HT1080 (cell line): ENCODE measurements at places on chromosomes 12 and 14. TPM values are rescaled to one million over a fixed set of nuclear protein-coding genes. Genes with fewer than 3 reads are reported as not detected.

FAM186B gene
- 0.17 and 0.64 TPM in 2 replicates for total RNA-seq

TAS2R8 gene
- total RNA-seq, result not detected in 2 replicates

DNA sequence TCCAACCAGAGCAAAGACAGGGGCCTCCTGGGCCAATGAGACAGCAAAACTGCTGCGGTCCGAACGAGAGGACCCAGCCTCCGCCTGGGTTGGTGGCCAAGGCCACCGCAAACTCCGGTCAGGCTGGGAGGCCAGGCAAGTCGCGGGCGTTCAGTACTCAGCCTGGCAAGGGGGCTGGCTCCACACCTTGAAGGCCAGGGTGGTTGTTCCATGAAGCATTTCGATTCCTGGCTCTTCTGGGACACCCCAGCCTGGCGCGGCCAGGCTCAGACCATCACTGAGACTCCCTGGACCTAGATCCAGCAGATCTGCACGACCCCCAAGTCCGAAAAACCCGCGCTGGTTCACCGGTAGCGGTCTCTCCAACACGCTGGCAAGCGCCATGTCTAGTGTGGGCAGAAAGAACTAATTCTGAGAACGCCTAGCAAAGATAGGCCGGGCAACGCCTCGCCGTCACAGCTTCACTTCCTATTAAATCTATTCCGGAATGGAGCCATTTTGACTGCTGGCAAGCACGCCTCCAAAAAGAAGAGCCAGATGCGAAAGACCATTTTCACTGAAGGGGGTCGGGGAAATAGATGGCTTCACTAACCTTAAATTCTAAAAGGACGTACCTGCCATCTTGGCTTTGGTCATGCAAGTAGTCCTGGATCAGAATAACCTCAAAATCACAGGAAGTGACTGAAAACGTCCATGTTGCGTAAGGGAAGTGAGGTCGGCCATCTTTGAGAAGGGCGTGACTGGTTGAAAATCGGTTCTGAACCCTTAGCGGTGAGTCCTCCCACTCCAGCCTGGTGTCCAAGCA, at the start of gene PSMB5:
TSS of gene PSMB5 (minus strand) at position 403 of the 805 bp plus-strand sequence. CDS start at position 384, 19 bp downstream.
- DNase-seq, result peak; percentile 94

G2E3 gene
- total RNA-seq, result 22.4 and 24.3 TPM in 2 replicates

- peak; percentile 63 for DNase-seq
These were observed at the start of gene KCNH3 for GRCh38 chr12:49538510-49539403. TSS of gene KCNH3 (plus strand) at chr12:49539030. CDS start at chr12:49539417, 387 bp downstream.

GRCh38 chr12:108112832-108113556, 16.1 kb upstream of the WSCD2 start:
- no peak for DNase-seq

DNA sequence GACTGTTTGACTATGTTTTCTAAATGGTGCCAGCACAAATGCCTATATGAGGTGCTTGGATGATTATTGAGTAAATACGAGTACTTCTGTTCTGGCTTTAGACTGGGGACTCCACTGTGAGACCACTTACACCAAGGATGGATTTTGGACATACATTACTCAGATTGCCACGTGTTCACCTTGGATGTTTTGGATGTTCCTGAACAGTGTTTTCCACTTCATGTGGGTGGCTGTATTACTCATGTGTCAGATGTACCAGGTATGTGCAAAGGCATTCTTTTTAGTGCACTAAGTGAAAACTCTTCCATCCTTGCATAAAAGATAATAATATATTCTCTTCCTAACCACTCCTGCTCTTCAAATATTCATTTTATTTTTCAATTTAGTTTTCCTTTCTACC, 30.7 kb downstream of the CSRP2 start:
- no peak for DNase-seq

DNA sequence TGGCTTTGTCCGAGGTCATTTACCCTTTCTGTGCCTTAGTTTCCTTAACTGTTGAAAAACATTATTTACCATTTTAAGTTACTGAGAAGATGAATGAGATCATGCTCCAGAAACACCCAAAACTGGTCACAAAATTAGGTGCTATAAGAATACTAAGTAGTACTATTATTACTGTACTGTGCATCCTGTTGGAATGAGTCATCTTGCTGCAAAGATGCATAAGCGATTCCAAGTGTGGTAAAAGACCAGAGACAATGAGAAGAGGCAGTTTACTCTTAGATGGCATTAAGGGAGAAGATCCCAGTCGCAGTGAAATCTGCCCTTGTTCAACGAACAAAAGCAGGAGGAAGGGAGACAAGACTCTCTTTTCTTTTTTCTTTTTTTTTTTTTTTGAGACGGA, 4.2 kb upstream of the PLEKHA5 start:
- DNase-seq, result peak; percentile 47
